B cell (primary cell): ENCODE measurements at places on chromosomes 3 and 15.

DNA sequence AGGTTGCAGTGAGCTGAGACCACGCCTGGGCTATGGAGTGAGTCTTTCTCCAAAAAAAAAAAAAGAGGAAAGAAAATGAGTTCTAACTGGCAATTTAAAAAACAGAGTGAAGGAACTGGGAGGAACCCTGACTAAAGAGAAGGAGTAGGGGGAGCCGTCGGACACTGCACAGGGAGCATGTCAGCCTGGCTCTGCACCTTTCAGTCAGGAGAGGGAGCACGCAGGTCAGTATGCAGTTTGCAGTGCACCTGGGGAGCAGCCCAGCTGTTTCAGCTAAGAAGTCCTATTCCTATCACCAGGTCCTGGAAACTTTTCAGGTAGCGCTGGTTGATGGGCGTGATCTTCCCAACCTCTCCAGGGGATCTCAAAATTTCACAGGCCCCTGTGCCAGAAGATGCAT, 14.9 kb upstream of the ZXDC start:
- DNase-seq, result no peak

DNA sequence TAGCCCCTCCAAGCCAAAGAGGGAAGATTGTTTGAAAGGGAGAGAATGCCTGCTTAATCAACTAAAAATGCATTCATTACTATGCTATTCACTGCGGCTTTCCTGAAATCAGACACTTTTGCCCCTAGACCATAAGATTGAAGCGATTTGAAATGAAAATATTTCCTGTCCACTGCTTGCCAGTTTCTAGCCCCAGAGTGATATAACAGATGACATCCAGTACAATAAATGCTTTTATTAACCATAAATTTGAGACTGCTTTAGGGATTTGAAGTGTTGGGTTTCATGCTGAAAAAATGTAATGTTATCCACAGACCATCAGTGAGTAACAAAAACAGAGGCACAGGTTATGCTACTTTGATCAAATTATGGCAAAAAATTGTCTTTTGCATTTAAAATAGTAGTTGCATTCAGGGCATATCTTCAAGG, 14.1 kb downstream of the IL17RD start:
- no peak for DNase-seq

GRCh38 chr3:137766876-137767537, 2.9 kb downstream of the SOX14 start:
- DNase-seq, result no peak

GRCh38 chr3:112619295-112619694, 21.6 kb downstream of the CCDC80 start:
- DNase-seq, result no peak

- DNase-seq, result no peak
Observed at GRCh38 chr3:38254872-38255271, 10.7 kb upstream of the SLC22A13 start.

- DNase-seq, result no peak
Observed at GRCh38 chr3:20575146-20575545, 389.1 kb upstream of the SGO1 start.

GRCh38 chr15:89112341-89112971, 24.2 kb downstream of the ABHD2 start:
- no peak for DNase-seq

GRCh38 chr3:55089211-55089610, 161.4 kb upstream of the LRTM1 start:
- DNase-seq, result no peak

GRCh38 chr3:73086071-73086494, 24.6 kb downstream of the EBLN2 start:
- peak; percentile 53 for DNase-seq

DNA sequence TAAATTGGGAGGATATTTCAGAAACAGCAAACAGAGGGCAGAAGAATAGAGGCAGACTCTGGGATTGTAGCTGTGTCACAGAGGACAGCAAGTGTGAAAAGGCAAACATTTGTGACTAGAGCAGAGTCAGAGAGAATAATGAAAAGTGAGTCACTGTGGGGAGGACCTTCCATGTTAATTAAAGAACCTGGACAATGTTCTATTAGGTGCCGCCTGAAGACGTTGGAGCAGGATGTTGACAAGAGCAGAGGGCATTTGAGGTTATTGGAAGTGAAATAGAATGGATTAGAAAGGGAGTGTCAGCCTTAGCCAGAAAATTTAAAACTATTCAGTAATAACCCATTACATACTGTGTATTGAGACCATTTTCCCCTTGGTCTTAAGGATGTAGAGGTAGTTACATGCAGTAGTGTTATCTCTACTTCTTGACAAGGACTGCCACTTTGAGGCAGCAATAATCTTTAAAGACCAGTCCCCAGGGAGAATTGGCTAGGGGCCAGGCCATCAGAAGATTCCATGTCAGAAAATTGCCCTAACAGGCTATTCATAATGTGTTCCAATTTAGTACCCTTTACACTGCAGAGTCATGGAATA, 5.8 kb downstream of the ACKR2 start:
- no peak for DNase-seq

- DNase-seq, result no peak
Observed at GRCh38 chr3:117126946-117127546, 417.5 kb downstream of the TUSC7 start.

- DNase-seq, result no peak
Observed at GRCh38 chr3:161270991-161271390, 49.9 kb downstream of the NMD3 start.

DNA sequence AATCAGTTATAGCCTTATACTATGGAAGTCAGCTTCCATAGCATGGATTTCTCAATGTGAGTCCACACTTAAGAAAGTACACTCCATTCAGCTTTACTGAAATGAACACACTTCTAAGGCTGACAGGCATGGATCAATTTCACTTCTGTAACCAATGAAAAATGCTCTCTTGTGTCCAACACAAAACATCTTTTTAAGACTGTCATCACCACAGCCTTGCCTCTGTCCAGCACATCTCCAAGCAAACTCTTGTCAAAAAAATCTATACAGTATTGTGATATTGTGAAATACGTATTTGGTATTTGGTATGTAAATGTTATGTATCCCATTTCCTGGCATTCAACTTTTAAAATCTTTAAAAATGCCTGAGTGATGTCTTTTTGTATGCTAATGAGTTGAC, 208.7 kb downstream of the RAP2B start:
- no peak for DNase-seq

GRCh38 chr3:141934354-141934753, 57.9 kb downstream of the ATP1B3 start:
- no peak for DNase-seq

GRCh38 chr3:185595526-185595925, 9.4 kb downstream of the SENP2 start:
- peak; percentile 73 for DNase-seq

DNA sequence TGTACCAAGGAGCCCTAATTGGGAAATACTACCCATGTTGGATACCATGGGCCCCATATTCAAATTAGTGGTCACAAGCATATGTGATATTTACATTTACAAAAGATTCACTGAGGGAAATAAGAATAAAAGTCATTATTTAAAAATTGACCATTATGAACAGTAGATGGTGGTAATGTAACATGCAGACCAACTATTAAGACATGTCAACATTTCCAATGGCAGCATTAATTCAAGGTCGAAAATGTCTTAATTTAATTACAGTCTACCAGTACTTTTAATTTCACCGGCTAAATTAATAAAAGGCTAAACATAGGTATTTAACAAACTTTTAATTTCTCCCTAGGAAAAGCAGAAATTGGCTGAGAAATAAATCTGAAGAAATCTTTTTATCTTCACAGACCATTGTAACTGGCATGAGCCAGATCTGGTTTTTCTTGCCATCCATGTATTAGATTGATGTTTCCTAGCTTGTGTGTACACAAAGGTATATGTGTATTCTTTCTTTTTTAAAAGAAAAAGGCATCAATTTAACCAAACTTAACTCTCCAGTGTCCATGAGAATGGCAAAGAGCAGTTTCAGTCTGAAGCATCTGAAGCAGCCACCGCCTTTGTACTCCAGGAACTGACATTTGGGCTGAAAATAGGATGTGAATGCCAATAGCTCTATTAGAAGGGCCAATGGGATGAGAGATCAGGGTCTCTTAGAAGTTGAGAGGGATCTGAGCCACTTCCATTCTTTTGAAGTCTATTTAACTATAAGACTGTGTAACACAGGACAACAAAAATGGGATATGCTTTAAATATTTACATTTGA, 26.6 kb downstream of the NEK11 start:
- DNase-seq, result no peak

GRCh38 chr15:59688423-59688781, 718 bp downstream of the BNIP2 start:
- DNase-seq, result no peak

DNA sequence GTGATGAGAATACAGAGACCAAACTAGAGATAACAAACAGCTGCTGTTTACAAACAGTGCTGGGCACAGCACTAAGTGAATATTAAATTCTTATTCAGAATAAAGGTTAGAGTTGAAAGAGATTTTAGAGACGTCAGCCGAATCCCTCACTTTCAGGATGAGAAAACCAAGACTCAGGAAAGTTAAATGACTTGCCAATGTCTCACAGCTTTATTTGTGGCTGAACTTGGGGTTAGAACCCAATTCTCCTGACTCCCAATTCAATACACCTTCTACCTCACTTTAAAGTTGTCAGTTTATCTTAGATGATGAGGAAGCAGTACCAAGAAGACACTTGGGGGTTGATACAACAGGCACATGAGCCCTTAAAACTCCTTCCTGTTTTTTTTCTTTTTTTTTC, 180.9 kb downstream of the GAP43 start:
- DNase-seq, result no peak

DNA sequence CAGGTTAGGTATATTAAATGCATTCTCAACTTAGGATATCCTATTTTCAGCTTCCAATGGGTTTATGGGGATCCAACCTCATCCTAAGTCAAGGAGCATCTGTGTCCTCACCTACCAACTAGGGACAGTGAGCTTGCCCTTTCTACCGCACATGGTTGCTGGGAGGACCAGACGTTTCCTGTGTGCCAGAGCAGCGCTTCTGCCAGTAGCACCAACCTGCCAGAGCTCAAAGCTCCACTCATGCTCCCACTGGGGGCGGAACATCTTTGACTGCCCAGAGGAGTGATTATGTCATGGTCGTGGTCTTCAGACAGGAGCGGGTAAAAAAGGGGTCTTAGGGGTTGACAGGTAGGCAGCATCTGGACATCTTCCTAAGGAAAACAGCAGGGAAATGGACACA, 24.7 kb downstream of the XPC start:
- DNase-seq, result no peak

- no peak for DNase-seq
Observed at GRCh38 chr3:168984872-168985271, 678.6 kb downstream of the MECOM start.

- no peak for DNase-seq
Observed at GRCh38 chr3:32831791-32832190, 14.0 kb downstream of the TRIM71 start.

- DNase-seq, result no peak
Observed at GRCh38 chr3:63654931-63655330, 2.5 kb downstream of the SNTN start.

DNA sequence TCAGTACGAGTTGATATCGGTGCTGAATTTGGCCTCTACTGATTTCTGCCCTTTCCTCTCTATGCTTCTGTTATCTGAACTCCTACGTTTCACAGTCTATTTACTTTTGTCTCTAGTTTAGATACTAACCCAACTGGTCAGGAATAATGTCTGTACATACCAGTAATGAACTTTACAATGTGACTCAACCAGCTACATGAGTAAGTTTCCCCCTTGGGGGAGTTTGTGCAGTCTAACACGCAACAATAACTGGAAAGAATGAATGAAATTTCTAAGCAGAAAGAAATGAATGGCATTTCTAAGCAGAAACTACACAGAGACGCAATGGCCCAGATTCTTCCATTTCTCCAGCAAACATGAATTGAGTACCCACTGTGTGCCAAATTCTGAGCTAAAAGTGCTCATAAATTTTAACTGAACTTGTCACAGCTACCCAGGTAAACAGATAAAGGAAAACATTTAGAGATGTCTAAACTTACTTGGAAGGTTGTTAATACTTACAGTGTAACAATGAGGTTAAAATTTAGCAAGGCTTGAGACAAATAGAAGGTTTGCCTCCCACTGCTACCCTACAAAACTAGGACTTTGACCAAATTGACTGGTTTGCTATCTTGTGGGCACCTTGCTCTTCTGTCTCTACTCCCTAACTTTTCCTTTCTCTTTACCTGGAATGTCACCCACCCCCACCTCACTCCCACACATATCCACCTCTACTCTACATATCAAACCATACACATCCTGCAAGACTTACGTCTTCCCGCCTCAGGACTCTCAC, 11.6 kb downstream of the UPK1B start:
- no peak for DNase-seq

GRCh38 chr3:151315846-151316245, 774 bp downstream of the GPR87 start:
- no peak for DNase-seq

GRCh38 chr3:88996691-88997090, 110.7 kb upstream of the EPHA3 start:
- no peak for DNase-seq

- DNase-seq, result no peak
Observed at GRCh38 chr3:172224560-172225214, 185.3 kb downstream of the FNDC3B start.

- DNase-seq, result no peak
Observed at GRCh38 chr15:92059036-92059970, 205.8 kb downstream of the SLCO3A1 start.

DNA sequence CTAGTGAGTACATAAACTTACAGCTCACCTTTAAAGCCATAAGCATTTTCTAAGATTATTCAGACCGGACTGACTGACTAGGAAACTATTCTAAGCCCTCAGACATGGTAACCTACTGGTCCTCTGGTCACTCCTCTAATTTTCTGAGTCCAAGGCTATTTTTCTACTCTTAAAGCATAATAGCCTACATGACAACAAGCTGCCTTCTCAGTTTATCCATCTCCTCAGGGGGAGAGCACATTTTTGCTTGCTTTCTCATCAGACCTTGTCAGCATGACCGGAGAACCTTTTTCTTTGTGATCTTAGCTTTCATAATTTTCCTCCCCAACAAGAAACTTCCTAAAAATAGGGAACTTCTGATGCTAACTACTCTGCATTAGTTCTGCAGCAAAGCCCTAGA, 38.4 kb downstream of the UBP1 start:
- DNase-seq, result no peak

DNA sequence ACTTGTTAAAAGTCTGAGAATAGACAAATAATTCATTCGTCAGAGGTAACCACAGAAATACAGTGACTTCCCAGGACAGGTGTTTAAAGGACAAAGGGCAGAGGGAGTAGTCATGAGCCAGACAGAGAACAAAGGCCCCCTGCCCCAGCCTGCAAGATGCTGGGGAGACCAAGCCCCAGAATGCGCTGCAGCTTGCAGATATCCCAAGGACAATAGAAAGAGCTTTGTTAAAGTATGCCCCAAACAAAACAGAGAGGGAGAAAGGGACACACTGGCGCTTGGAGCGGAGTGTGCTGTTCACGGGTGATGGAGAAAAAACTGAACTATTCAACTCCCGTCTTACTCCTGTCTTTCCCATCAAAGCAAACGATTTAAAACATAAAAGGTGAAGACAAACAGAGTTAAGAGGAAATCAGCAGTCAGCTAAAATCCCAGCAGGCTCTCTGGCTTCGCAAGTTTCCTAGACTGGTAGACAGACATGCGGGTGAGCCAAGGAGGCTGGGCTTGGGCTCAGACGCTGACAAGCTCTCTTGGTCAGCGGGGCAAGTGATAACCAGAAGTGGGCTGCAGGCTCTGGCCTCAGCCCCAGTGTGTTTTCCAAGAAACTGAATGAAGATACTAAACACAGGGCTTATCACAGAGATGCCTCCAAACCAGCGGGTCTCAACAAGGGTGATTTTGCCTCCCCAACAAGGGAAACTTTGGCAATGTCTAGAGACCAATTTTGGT, 130.1 kb downstream of the UACA start:
- DNase-seq, result no peak
